ENCODE measurements at places on chromosomes 1 and 21.

GRCh38 chr1:186094172-186094571 lies 280.9 kb downstream of the TPR start:
- DNase-seq: no peak

GRCh38 chr1:227429447-227430359 lies 111.4 kb upstream of the CDC42BPA start:
- DNase-seq: no peak

DNA sequence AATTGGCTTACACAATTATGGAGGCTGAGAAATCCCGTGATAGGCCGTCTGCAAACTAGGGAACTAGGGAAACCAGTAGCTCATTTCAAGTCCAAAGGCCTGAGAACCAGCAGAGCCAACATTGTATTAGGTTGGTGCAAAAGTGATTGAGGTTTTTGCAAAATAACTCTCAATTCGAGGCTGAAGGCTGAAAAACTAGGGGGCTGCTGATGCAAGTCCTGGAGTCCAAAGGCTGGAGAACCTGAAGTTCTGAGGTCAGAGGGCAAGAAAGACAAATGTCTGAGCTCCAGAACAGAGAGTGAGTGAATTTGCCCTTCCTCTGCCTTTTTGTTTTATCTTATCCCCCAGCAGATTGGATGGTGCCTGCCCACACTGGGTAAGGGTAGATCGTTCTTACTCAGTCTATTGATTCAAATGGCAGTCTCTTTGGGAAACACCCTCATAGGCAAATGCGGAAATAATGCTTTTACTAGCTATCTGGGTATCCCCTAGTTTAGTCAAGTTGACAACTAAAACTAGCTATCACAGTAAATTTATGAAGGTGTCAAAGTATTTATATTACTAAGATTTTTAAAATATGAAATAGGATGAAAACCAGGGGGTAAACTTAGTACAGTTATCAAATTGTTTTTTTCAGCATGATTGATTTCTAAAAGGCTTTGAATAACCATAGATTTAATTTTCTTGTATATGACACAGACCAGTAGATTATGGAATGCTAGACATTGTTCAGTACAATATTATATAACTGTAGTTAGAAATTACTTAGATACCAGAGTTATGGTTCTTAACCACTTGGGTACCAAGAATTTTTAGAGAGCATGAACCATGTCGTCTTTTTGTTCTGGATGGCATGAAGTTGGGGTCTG lies 15.4 kb downstream of the RABGAP1L start:
- DNase-seq: no peak

DNA sequence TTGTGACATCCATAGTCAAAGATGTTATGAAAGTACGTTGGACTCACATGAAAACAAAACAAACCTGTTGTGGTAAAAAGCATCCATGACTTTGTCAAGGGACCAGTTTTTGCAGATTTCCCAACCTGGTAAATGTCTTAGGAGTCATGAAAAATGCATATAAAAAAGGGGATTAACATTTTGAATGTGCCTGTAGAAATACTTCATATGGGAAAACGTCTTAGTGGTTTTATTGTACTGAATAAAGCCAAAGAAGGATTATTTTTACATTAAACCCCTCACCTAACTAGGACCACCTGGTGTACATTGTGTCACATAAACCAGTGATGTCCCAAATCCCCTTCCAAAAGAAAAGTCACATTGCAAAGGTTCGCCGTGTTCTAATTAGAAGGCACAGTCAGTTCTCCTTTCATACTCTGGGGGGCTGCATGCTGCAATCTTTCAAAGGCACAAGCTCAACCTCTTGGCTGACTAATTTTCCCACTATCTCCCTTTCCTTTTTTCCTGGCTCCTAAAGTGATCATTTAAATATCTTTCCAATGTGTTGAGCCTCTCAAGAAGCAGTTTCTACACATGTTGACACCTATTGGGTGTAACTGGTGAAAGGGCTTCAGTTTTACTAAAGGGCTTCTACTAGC lies 119.8 kb upstream of the SPAG17 start:
- no peak for DNase-seq

GRCh38 chr1:184801503-184801902 lies 46.8 kb upstream of the EDEM3 start:
- DNase-seq: no peak

GRCh38 chr1:234107416-234108021 lies 203.0 kb downstream of the SLC35F3 start:
- DNase-seq: no peak

DNA sequence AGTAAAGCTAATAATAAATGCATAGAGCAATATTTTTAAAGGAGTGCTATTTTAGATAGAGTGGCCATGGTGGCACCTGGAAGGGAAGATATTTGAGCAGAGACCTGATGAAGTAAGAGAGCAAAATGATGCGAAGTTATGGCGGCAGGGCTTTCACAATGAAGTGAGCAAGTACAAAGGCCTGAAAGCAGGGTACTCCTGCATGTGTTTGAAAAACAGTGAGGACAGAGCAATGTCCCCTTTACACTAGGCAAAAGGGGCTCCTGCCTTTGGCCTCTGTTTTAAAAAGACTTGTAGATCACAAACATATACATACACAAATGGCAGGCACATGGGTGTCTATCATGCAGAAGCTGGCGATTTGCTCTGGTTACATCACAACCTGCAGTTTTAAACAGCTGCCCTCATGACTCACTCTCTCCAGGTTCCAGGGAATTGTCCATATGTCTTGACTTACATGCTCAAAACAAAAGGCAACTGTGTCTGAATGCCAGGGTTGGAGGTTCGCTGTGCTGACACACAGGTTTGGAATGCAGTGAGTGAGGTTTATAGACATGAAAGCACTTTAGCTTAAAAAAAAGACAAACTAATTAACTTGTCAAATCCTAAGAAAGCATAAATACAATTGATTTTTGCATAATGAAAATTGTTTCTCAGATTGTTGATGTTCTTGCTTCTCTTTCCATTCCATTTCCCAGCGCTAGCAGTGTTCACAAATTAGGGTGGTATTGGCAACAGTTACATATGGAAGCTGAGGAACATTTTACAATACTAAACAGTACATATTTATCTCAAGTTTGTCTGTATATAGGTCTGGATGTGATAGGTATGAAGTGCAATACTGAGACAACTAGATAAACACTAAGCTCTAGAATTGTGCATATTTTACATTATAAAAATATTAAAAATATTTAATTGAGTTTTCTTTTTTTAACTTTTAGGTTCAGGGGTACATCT lies 313.9 kb downstream of the BARHL2 start:
- no peak for DNase-seq

GRCh38 chr1:186420923-186421322 lies 40.0 kb downstream of the PDC start:
- no peak for DNase-seq

All from stimulated activated CD4-positive, alpha-beta T cell treated with anti-CD3 and anti-CD28 coated beads, TNF-alpha, amount 100 ng/mL, for 4 hours (primary cell).